ENCODE measurements at places on chromosomes 5 and 9.

DNA sequence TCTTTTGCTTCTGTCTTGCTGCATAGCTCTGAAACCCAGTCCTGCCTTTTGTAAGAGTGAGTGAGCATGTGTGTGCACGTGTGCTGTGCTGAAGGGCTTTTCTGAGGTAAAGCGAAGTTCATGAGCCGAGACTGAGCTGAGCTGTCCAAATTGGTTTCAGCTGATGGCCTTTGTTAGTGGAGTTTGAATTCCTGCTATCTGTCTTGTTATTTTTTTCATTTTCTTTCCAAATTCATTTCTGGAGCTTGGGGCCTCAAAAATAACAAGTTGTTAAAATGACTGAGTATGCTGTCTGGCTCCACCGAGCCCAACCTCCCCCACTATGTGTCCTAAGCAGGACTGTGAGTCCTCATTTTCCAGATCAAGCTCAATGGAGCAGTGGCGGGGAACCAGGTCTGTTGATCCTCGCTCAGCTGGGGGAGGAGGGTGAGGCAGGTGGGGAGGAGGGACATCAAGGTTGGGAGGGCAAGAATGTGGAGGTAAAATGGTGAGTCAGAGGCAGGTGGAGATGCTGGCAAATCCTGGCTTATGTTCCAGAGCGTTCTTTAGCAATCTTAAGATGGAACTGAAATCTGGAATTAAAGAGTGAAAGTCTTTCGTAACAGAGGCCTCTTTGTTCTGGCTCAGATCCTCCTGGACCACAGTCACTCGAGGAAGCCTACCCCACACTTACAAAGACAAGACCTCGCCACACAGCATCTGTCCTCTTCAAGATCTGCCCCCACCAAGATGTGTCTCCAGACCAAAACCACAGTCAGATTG is 63.9 kb downstream of the SREK1 start:
- DNase-seq, result no peak

GRCh38 chr9:110217656-110218099 is 9.7 kb upstream of the C9orf152 start:
- DNase-seq, result no peak

- DNase-seq, result no peak
Observed at GRCh38 chr5:170597872-170598271, 94.1 kb downstream of the KCNIP1 start.

- DNase-seq, result no peak
Observed at GRCh38 chr5:111961862-111962261, 204.9 kb upstream of the NREP start.

GRCh38 chr9:8188723-8189407 is 389.3 kb upstream of the DMAC1 start:
- no peak for DNase-seq

- DNase-seq, result no peak
Observed at GRCh38 chr9:86968258-86968920, 21.1 kb upstream of the GAS1 start.

DNA sequence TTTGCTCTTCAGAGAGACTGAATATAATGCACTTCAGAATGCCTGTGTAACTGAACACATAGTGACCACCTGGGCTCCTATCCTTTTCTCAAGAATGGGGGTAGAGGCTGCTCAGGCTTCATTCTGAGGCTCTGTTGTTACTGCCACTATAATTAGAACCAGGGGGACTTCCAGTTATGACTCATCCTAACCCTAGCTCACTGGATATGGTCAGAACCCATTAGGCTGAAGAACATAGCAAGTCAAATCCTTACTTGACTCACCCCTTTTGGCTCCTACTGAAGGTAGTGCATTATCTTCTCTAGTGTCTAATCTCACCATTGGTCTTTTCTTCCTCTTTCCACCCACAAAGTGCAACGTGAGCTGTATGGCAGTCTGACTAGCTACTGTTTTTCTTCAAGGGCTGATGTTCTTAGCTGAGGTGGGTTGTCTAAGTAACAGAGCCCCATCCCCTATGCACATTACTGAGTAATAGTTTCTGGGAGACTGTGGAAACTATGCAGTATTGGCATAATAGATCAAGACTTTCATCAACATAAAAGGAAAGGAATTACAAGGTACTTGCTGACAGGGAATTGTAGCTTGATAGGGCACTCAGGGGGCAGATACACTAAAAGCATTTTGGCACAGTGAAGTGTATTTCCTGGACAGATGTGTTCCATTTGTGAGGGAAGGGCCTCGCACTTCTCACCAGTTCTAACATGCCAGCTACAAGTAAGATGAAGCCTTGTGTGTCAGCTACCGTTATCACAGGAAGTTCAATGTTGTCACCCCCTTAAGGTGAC is 431.0 kb upstream of the MEF2C start:
- peak; percentile 55 for DNase-seq

- no peak for DNase-seq
Observed at GRCh38 chr9:133633681-133634080, 2.5 kb upstream of the DBH start.

GRCh38 chr9:120916588-120916987 is 10.0 kb downstream of the TRAF1 start:
- peak; percentile 65 for DNase-seq

GRCh38 chr9:129351058-129351641 is 173.1 kb upstream of the IER5L start:
- no peak for DNase-seq

GRCh38 chr5:180600554-180601041 is 9.3 kb upstream of the SCGB3A1 start:
- no peak for DNase-seq

DNA sequence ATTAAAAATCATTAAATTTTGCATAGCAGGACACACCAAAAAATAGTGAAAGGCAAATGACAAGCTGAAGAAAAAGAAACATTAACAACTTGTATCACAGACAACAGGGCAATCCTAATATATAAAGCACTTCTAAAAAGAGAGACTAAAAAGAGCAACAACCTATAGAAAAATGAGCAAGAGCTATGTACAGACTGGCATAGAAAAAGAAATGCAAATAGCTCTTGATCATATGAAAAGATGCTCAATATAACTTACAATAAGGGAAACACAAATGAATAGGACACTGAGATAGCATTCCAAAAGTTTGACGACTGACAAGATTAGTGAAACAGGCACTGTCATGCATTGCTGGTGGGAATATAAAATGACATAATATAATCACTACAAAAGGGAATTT is 235.9 kb downstream of the SEC61B start:
- DNase-seq, result no peak

DNA sequence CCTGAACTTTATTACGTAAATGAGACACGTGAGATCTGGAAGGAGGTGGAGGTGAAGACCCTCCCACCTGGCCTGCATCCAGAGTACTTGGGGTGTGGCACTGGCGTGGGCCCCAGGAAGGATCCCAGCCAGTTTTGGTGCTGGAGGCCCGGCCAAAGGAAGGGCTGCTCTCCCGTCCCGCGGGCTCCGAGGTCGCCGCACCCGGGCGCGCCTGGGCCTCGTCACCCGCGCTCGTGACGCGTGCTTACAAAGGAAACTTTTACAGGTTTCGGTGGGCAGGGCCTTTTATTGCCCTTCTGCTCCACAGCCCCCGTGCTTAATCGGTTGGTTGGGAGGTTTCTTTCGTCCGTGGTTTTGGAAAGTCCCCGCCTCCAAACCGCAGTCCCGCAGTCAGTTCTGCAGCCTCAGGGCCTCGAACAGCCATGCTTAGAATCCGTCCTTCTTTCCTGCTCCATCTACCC is 29.2 kb downstream of the CDKN2A start:
- no peak for DNase-seq

DNA sequence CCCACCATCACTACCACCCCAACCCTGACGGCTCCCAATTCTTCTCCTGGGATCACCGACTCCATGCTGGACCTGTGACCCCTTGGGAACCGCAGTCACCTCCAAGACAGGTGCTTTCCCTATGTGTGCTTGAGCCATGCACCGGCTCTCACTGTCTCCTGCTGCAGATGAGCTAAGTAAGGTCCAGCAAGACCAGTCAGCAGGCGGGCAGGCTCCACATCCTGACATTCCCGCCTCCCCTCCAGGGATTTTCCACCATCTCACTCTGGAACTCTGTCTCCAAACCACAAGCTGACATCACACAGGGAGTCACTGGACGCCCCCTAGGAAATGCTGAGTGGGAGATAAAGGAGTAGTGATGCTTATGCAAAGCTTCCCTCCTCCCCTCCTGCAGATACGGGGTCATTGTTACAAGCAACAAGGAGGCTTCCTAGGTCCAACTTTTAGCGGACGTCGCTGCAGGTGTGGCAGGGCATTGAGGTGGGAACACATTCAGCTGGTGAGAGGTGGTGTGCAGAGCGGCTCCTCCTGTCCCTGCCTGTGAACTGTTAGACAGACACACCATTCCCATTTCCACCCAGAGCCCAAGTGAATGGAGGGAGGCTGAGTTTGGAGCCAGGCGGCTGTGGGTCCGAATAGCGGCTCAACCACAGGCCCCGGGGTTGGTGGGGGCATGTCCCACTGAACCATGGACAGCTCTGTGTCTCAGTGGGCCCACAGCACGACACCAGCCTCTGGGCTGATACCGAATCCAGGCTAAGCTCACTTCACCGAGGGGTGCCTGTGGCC is 129.2 kb upstream of the PHYKPL start:
- no peak for DNase-seq

DNA sequence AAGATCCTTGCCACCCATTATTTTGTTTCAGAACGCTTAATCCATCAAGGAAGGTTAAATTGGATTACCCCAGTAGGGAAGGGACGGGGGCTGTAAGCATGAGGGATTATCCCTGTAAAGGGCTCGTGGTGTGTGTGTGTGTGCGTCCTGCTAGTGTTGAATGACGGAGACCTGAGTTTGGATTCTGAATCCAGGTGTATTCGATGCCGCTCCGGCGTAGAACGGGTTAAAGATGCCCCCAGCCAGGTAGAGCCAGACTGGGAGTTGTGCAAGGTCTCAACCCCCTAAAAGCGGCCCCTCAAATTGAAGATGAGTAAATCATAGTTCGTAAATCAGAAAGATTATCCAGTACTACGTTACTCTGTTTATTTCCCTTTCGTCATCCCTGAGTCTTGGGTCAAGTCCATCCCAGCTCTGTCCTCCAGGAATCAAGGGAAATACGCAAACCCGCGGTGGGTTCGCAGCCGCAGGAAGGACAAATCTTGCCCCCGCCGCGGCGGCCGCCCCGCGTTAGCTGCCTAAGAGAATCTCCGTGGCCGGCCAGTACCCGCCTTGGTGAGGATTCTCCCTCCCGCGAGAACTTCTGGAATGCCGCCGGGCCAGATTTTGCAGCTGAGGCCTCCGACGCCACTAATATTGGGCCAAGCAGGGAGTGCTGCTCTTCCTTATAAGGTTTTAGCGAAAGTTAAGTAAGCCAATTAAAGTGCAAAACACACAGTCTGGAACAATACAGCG is 586 bp upstream of the MTAP start:
- peak; percentile 57 for DNase-seq

GRCh38 chr9:137109250-137110146 is 5.0 kb downstream of the DPP7 start:
- no peak for DNase-seq

- no peak for DNase-seq
Observed at GRCh38 chr5:73948720-73949119, 322.7 kb downstream of the ARHGEF28 start.

- DNase-seq, result no peak
Observed at GRCh38 chr9:37146410-37146809, 26.0 kb downstream of the ZCCHC7 start.

DNA sequence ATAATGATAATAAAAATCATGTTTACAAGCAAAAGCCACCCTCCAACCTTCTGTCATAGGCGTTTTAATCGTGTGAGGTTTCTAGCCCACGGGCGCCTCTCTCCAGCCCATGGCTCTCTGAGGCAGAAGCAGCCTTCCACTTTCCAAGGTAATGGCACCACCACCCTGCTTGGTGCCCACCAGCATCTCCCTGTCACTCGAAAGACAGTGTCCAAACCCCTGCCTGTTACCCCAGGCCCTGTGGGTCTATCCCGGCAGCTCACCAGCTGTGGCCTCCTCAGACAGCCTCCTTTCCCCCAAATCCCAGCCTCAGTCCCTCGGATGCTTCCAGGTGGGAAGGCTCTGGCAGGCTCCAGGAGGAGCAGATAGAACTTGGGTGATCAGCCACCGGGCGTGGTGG is 123.8 kb upstream of the LPCAT1 start:
- DNase-seq, result no peak

- no peak for DNase-seq
Observed at GRCh38 chr9:79570448-79571308, 1.1 kb upstream of the TLE4 start.

- DNase-seq, result no peak
Observed at GRCh38 chr9:120694559-120694958, 19.7 kb downstream of the MEGF9 start.
